ENCODE measurements at places on chromosomes 7 and 10.

GRCh38 chr7:28747854-28748253 is 210.3 kb downstream of the TRIL start:
- no peak for DNase-seq

- no peak for DNase-seq
Measured at GRCh38 chr7:120951826-120952225, 1.2 kb downstream of the ING3 start.

DNA sequence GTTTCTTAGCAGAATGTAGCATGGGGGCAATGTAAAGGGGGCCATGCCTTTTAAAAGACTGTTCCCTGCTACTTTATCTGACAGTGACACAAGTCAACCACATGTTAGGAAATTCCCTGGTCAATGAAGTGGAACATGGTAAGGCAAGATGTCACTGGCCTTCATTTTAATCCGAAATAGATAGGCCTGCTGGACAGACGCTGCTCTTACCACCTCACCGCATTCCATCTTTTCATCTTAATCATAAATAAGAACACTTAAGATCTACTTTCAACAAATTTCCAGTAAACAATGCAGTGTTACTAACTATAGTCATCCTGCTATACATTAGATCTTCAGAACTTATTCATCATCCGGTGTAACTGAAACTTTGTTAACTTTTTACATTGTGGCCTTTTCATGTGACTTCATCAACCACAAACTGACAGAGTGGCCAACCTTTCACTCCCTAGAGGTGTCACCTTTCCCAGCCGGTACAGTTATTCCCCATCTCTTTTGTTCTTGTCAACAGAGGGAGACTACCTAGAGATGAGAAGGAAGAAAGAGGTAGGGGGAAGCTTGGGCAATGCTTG is 15.6 kb downstream of the ASB4 start:
- peak; percentile 42 for DNase-seq

DNA sequence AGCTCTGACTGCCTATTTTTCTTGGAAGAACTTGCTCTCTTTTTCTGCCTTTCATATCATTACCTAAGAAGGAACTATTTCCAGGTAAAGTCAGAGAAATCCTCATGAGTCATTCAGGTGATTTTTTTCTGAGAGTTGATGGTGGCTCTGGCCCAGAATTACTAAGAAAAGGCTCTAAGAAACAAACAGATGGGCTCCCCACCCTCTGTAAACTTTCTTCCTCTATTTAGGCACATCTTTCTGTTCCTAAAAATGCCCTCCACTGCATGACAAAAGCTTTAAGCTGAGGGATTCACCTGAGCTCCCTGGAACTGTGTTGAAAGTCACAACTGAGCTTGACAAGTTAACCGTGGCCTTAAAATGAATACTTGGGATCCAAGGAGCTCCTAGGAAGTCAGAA is 1.6 kb downstream of the OLAH start:
- no peak for DNase-seq

- DNase-seq, result no peak
Measured at GRCh38 chr10:95208702-95209391, 14.8 kb downstream of the ACSM6 start.
